ENCODE measurements at places on chromosomes 4 and X. TPM values are rescaled to one million over a fixed set of nuclear protein-coding genes. Genes with fewer than 3 reads are reported as not detected.

DNA sequence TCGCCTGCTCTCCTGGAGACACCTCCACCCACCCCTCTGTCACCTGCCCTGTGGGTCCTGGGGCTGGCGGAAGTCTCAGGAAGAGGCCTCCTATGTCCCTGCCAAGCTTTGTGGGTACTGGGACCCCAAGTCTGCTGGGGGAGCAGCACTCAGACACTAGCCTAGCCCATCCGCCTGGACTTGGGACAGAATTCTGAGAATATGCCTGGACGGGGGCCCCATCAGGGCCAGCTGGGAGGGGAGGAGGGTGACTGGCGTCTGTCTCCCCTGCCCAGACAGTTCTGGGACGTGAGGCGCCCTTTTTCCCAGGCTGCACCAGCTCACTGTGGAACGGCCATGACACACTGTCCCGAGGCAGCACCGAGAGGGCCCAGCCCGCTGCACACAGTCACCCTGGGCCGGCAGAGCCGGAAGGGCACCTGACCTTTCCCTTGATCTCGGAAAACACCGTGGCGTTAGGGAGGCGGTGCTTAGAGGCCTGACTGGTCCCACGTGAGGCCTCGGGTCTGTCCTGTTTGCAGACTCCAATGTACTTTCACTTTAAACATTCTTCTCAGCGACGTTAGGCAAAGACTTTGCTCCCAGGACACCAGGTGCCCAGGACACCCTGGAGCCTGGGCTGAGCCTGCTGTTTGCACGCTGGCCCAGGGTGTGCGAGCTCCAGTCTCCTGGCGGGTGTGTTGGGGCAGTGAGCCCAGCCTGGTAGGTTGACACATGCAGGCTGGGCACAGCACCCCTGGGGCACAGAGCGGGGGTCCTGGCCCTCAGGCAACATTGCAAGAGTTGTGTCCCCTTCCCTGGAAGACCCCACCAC, 700 bp downstream of the SLC26A1 start:
- DNase-seq, result peak; percentile 75

DNA sequence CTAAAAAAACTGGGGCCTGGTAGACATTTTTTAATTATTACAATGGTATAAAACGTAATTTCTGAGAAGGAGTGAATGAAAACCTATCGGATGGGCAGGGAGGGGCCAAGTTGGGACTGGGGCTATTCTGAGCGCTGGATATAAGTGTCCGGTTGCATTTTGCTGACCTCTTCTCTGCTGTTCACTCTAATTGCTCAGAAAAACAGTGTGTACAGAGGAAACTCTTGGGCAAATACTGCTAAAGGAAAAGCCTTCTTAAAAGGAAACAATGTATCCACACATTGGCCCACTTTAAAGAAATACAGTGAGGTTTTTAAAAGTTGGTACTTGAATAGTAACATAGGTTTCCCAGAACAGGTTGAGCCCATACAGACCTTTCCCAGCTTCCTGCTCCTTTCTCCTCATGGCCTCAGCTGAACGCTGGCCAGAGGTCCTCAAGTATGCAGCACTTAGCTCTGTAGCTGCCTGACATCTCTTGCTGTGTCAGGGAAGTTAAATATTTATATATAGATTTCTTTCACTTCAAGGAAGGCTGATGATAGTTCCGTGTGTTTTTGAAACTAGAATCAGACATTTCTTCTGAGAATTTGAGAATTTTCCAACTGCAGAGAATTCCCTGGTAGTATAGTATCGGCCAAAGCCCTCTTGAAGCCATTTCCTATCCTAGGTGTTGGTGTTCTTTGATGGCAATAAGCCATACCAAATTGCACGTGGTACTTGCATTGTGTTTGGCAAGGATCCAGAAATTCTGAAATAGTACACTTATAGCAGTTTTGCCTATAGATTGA, 97.1 kb upstream of the SLC4A4 start:
- no peak for DNase-seq

DNA sequence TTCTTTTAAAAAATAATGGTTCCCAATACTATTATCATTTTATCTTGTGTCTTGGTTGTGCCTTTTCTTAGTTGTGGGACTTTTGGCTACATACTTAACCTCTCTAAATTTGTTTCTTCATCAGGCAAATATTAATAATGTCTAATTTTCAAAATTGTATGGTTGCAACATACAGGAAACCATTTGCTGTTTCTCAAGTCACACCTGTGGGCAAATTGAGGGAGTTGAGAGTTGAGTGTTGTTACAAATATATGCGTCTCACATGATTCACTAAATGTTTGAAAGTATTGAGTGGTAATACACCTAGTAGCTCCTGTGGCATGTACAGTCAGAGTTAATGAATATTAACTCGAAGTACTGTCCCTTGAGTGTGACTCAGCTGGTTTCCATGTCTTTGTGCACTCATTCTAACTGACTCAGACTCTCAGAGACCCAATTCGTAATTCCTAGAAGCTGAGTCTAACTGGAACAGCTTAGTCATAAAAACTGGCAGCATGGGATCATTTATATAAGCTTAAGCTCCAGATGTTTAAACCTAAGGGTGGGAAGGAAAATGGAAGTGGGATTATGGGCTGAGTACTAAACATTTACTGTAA, 802.4 kb downstream of the TRIML1 start:
- DNase-seq, result no peak

GRCh38 chrX:111114806-111115205, 18.8 kb downstream of the PAK3 start:
- no peak for DNase-seq

DNA sequence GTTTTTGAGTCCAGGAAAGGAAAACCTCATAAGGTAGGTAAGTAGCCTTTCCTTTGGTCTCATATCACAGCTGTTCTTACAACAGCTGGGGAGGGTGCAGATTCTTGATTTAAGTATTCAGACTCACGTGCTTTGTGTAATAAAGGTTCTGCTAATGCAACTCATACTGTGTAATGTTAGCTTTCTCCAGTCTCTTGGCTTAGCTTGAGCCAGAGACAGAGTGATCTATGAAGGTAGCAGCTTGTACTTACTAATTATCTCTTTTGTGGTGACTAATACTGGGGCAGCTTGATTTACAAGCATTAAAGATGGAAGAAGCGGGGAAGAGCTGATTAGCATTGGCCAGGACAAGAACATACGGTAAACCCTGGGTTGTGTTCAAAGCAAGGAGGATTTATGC, 80.3 kb downstream of the LNX1 start:
- no peak for DNase-seq

DNA sequence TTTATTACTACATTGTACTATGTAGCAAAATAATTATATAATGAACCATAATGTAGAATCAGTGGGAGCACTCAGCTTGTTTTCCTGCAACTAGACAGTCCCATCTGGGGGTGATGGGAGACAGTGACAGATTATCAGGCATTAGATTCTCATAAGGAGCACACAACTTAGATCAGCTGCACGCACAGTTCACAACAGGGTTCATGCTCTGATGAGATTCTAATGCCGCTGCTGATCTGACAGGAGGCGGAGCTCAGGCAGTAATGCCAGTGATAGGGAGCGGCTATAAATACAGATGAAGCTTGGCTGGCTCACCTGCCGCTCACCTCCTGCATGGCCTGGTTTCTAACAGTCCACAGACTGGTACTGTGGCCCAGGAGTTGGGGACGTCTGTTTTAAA, 199.2 kb downstream of the MAB21L2 start:
- no peak for DNase-seq

GRCh38 chr4:168522829-168523489, 26.1 kb downstream of the PALLD start:
- DNase-seq, result no peak

DNA sequence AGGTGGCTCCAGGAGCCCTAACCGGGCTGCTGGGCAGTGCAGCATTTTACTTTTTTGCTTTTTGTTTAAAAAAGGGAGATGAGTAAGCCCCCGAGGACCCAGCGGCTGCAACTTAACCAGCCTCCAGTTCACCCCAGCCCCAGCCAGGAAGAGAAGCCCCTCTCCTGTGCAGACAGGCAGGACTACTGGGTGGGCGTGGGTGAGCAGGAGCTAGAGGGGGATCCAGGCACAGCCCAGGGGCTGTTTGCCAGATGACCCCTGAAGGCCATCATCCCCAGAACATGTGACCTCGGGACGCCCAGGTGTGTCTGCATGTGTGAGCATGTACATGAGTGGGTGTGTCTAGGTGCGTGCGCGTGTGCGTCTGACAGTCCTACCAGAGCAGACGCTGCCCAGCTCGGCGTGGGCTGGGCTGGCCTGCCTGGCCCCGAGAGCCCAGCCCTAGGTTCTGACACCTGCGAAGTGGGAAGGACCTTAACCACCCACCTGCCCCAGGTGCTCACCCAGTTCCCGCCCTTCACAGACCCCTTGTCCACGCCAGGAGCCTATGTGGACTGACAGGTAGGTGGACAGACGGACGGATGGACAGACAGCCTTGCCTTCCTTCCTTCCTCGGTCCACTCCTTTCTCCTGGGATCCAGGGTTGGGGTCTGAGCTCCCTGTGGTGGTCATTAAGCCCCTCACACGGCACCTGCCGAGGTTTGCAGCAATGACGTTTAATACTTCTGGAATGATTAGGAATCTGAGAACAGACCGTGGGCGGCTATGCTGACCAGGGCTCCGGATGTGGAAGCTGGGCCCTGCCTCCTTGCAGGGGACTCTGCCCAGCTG, 7.8 kb upstream of the HAUS3 start:
- DNase-seq, result no peak

- DNase-seq, result no peak
Measured at GRCh38 chrX:10615931-10616774, 4.2 kb downstream of the MID1 start.

DNA sequence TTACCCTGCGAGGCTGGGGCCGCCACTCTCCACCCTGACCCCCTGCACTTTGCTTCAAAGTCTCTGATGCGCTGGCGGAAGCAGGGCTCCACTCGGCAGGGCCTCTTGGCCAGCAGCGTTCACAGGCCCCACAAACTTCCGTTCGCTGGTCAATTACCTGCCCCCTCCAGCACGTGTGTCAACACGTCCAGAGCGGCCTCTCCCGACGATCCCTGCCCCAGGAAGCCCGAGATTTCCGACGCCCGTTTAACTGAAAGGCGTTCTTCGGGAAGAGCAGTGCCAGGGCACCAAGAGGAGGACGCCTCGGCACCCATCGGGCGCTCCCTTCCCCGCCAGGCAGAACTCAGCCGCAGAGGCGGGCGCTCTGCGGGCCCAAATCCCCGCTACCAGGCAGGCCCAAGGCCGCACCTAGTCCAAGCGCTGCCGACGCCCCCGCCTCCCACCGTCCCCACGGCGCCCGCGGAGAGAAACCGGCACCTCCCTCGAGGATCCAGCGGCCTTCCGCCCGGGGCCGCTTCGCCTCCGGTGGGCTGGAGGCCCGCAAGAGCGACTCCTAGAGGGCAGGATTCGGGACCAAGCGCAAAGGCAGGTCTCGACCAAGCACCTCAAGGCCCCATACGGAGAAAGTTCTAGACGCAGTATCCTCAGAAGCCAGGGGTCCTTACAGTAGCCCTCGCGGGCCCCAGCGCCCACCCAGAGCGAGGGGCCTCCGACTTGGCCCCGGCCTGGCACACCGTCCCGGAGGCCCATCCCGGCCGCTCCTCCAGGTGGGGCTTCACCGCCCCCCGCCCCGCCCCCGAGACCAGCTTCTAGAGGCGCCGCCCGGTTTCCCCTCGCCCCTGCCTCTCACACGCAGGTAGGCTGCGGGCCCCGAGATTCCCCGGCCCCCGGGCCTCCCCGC, 586 bp downstream of the BCAP31 start:
- DNase-seq, result peak; percentile 41

GRCh38 chr4:10706236-10706635, 21.7 kb upstream of the CLNK start:
- no peak for DNase-seq

DNA sequence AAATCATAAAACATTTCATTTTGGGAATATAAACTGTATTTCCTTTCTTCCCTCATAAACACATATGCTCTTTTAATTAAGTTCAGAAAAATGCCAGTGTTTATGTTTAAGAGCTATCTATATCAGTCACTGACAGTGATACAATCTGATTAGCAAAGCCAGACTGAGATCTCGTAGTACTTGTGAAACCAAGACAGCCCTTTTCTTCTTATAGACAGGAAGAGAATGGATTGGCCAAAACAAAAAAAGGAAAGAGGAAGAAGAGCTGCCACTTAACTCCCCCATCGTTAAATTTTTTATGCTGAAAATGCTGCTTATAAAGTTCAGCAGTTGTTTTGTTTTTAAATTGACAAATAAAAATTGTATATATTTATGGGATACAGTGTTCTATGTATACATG, 87.4 kb downstream of the PLAC1 start:
- no peak for DNase-seq

DNA sequence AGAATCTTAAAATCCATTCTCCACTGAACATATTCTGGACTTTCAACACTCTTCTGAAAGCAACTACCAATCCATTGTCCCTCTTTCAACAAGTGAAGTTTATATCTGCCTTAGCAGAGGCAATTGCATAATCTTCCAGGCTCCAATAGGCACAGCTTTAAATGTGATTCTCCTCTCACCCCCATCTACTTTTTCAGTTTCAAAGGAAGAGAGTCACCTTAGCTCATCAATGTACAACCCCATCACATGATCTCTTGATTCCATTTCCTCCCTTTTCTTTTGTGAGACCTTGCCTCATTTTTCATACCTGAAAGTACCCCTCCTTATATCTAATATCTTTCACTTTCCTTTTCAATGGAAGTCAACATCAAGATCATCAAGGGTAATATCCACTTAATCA, 921.7 kb upstream of the EPHA5 start:
- DNase-seq, result no peak

DNA sequence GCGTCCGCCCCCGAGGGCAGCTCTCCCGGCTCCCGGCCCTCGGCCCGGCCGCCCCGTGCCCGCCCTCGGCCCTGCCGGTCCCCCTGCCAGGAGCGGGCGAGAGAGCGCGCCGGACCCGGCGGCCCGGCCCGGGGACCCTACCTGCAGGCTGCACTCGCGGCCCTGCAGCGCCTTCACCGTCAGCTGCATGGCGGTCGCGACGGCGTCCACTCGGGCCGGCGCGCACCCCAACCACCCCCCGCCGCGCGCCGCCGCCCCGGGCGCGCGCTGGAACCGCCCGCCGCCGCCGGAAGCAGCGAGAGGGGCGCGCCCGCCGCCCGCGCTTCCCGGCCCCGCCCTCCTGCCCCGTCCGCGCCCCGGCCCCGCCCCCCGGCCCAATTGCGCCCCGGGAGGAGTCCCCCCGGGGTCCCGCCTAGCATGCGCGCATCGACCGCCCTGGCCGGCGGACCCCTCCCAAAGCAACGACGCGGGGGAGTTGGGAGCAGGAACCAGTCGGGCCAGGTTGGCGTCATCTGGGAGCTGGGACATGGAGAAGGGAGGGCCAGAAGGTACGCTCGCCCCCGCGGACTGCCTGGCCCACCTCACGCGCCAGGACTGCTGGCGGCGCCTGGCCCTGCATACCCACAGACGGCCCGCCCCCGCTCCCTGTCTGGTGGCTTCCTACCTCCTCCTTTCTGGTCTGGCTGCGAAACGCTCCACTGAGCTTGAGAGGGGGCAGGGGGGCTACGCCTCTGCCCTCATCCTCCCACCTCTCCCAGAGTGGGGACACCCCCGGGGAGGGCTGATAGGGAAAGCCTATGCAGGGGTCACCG, at the start of gene UBL4A:
Gene UBL4A, minus strand, starts transcription at position 220 of the 812 bp plus-strand sequence. Its CDS starts 31 bp downstream, at position 189.
- peak; percentile 62 for DNase-seq

GAB3 gene
- 2.5 TPM for total RNA-seq

SMIM9 gene
- 0.50 TPM for total RNA-seq

NSG1 gene
- under 0.01 TPM for total RNA-seq

TBX22 gene
- not detected for total RNA-seq

MAB21L2 gene
- 1.5 TPM for total RNA-seq

RPA4 gene
- 0.28 TPM for total RNA-seq

ETNPPL gene
- 43.3 TPM for total RNA-seq

DGKK gene
- 2.9 TPM for total RNA-seq

WAS gene
- 5.1 TPM for total RNA-seq

SHISA3 gene
- 0.25 TPM for total RNA-seq

NHSL2 gene
- total RNA-seq, result 1.3 TPM

PPP4R3C gene
- not detected for total RNA-seq

TAPT1 gene
- 29.4 TPM for total RNA-seq

All from liver (tissue), 10 donors.